ENCODE measurements at places on chromosomes 2 and 18.

DNA sequence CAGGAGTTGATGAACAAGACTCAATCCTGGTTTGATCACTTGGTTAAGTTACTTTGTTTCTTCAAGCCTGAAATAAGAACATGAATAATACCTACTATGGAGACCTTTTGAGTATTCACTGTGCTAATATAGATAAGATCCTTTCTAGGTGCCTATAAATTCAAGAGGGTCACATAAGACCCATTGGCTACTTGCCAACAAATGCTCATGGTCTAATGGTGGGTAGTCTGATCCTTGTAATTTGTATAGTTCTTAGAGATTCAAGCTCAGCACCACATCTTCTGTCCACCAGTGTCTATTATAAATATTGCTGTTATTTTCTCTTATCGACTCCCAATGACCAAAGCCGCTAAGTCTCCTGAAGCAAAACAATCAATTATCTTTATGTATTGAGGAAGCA, 27.4 kb upstream of the ACSL3 start:
- H3K27ac ChIP-seq: no peak overlapping the region
- peaks cover 23% of the 10 kb centered on the region for H3K27me3 ChIP-seq
- H3K36me3 ChIP-seq: no peaks in the 10 kb centered on the region

- no peak overlapping the region for H3K27ac ChIP-seq
- H3K36me3 ChIP-seq: no peaks in the 10 kb centered on the region
- H3K27me3 ChIP-seq: peaks cover 3% of the 10 kb centered on the region
- H3K4me1 ChIP-seq: no peaks in the 10 kb centered on the region
- no peak for DNase-seq
- H3K4me3 ChIP-seq: no peak overlapping the region
Measured at GRCh38 chr2:221335219-221335752, 236.8 kb downstream of the EPHA4 start.

- H3K4me3 ChIP-seq: no peak overlapping the region
- peaks cover 23% of the 10 kb centered on the region for H3K4me1 ChIP-seq
- H3K36me3 ChIP-seq: no peaks in the 10 kb centered on the region
- DNase-seq: peak; percentile 67
- no peak overlapping the region for H3K27ac ChIP-seq
Measured at GRCh38 chr2:160210599-160211138, 10.6 kb upstream of the ITGB6 start.

- H3K4me1 ChIP-seq: no peaks in the 10 kb centered on the region
- no peak overlapping the region for H3K4me3 ChIP-seq
- no peaks in the 10 kb centered on the region for H3K36me3 ChIP-seq
- no peak overlapping the region for H3K27ac ChIP-seq
- peaks cover 8% of the 10 kb centered on the region for H3K27me3 ChIP-seq
Measured at GRCh38 chr18:32201948-32202672, 12.3 kb downstream of the MEP1B start.

DNA sequence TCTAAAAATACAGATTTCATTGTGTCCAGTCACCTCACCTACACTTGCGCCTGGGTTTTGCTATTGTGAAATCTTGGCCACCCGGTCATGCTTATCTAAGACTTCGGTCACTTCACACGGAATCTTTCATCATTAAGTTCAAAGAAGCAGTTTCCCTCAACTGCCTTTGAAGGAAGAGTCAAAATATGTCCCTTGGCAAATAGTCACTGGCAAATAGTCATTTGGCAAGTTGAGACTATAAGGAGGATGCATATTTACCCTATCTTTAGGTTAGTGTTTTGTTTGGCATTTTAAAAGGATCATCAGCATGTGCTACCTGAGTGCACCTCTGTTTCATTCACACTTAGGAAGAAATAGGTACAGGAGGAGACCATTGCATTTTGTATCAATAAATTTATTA, 95.9 kb downstream of the FEZ2 start:
- no peaks in the 10 kb centered on the region for H3K4me1 ChIP-seq
- H3K4me3 ChIP-seq: no peak overlapping the region
- H3K36me3 ChIP-seq: no peaks in the 10 kb centered on the region
- H3K27me3 ChIP-seq: no peaks in the 10 kb centered on the region

GRCh38 chr2:239004274-239005015, 156.6 kb downstream of the TWIST2 start:
- no peak overlapping the region for H3K27ac ChIP-seq
- peaks cover 10% of the 10 kb centered on the region for H3K27me3 ChIP-seq
- no peaks in the 10 kb centered on the region for H3K4me1 ChIP-seq
- H3K4me3 ChIP-seq: no peak overlapping the region
- no peak for DNase-seq

- no peak for DNase-seq
- no peaks in the 10 kb centered on the region for H3K4me1 ChIP-seq
- no peak overlapping the region for H3K4me3 ChIP-seq
- H3K36me3 ChIP-seq: no peaks in the 10 kb centered on the region
- no peaks in the 10 kb centered on the region for H3K27me3 ChIP-seq
- H3K27ac ChIP-seq: no peak overlapping the region
Measured at GRCh38 chr2:150232321-150232720, 255.1 kb downstream of the RND3 start.

- no peak overlapping the region for H3K4me3 ChIP-seq
- no peaks in the 10 kb centered on the region for H3K4me1 ChIP-seq
- peaks cover 3% of the 10 kb centered on the region for H3K27me3 ChIP-seq
- no peak for DNase-seq
- no peaks in the 10 kb centered on the region for H3K36me3 ChIP-seq
Measured at GRCh38 chr18:11498821-11499220, 110.6 kb upstream of the SLC35G4 start.

GRCh38 chr2:114543236-114543766, 100.9 kb downstream of the DPP10 start:
- no peak overlapping the region for H3K4me3 ChIP-seq
- DNase-seq: no peak
- no peak overlapping the region for H3K27ac ChIP-seq
- H3K36me3 ChIP-seq: no peaks in the 10 kb centered on the region

DNA sequence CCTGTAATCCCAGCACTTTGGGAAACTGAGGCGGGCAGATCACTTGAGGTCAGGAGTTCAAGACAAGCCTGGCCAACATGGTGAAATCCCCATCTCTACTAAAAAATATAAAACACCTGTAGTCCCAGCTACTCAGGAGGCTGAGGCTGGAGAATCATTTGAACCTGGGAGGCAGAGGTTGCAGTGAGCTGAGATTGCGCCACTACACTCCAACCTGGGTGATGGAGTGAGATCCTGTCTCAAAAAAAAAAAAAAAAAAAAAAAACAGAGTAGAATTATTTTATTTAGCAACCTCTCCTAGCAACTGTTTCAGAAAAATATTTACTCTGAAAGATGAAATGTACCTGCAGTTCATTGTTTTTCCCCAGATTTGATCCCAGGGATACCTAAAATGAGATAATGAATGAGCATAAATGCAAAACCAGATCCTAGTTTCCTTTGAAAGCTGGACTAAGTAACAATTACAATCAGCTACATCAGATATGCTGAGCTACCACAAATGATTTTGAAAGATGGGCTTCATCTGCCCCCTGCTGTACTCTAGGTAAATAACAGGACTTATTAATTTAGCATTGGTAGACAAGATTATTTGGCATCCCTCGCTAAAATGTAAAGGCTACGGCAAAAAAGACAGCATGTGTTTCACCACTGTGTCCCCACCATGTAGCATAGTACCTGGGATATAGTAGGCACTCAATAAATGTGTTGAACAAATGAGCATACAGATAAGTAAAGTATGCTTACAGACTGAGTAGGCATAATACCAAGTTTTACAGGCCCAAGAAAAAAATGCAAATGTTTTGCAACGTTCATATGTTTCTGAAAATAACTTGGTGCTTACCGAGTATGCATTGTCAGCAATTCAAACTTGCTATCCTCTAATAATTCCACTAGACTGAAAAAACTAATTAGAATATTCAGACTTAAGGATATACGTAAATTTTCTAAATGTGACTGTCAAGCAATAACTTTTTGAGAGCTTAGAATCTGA, 102.5 kb downstream of the ATL2 start:
- no peaks in the 10 kb centered on the region for H3K36me3 ChIP-seq
- peaks cover 10% of the 10 kb centered on the region for H3K4me1 ChIP-seq
- no peak overlapping the region for H3K27ac ChIP-seq

DNA sequence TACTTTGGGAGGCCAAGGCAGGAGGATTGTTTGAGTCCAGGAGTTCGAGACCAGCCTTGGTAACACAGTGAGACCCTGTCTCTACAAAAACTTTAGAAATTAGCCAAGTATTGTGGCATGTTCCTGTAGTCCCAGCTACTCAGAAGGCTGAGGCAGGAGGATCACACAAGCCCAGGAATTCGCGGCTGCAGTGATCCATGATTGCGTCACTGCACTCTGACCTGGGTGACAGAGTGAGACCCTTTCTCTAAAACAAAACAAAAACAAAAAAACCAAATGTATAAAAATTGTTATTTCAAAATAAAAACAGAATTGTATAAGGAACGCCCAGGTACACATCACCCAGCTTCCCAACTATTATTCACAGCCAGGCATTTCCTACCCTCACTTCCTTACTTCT, 54.1 kb upstream of the GPR155 start:
- no peaks in the 10 kb centered on the region for H3K4me1 ChIP-seq
- H3K4me3 ChIP-seq: no peak overlapping the region
- H3K36me3 ChIP-seq: no peaks in the 10 kb centered on the region
- no peaks in the 10 kb centered on the region for H3K27me3 ChIP-seq
- DNase-seq: no peak
- H3K27ac ChIP-seq: no peak overlapping the region
